ENCODE measurements at places on chromosomes 4 and X.

DNA sequence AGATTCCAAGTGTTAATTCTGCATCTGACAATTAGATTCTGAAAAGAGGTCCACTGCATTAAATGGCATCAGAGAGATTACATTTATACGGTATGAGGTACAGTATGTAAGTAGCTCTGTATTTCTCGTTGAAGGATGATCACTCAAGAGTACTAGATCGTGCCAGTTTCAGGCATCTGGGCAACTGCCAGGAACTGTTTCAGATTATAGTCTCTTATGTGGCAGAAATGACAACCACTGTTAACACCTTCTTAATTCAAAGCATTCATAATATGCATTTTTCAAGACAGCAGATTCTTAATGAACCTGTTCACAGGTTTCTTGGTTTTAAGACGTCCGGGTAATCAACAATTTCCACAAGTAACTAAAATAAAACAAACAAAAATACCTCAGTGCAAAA lies 1.6 kb downstream of the ANKRD50 start:
- DNase-seq = no peak

DNA sequence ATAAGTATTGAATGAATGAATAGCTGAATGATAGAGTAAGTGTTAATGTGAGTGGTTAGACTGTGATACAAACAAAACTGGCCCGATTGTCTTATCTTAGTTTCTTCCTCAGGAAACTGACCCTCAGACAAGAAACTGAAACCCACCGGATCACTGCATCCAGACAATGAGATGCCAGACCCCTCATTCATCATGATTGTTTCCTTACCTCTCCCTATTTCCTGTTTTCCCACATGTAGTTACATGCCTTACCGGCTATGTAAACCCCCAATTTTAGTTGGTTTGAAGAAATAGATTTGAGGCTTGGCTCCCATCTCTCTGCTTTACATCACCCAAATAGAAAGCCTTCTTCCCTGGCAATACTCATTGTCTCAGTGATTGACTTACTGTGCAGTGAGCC lies 218.9 kb upstream of the PPP1R2C start:
- DNase-seq = no peak

- DNase-seq = no peak
Observed at GRCh38 chr4:53653484-53654053, 62.3 kb upstream of the LNX1 start.

- no peak for DNase-seq
Observed at GRCh38 chrX:150450519-150451177, 87.5 kb downstream of the MAMLD1 start.

GRCh38 chrX:130770615-130771014 lies 132.4 kb downstream of the ENOX2 start:
- DNase-seq = peak; percentile 5

All from HTR-8/SVneo (cell line).